Sciatic nerve (tissue), 2 donors: ENCODE measurements at places on chromosomes 2 and 18. TPM values are rescaled to one million over a fixed set of nuclear protein-coding genes. Genes with fewer than 3 reads are reported as not detected.

The KLHL14 gene
- total RNA-seq, result 0.45 TPM

The RHOB gene
- total RNA-seq, result 236 TPM

The SMYD1 gene
- 0.49 TPM for total RNA-seq

The ALLC gene
- total RNA-seq, result 7.6 TPM

The SGPP2 gene
- 0.53 TPM for total RNA-seq

The RESP18 gene
- not detected for total RNA-seq

The FEV gene
- not detected for total RNA-seq

DNA sequence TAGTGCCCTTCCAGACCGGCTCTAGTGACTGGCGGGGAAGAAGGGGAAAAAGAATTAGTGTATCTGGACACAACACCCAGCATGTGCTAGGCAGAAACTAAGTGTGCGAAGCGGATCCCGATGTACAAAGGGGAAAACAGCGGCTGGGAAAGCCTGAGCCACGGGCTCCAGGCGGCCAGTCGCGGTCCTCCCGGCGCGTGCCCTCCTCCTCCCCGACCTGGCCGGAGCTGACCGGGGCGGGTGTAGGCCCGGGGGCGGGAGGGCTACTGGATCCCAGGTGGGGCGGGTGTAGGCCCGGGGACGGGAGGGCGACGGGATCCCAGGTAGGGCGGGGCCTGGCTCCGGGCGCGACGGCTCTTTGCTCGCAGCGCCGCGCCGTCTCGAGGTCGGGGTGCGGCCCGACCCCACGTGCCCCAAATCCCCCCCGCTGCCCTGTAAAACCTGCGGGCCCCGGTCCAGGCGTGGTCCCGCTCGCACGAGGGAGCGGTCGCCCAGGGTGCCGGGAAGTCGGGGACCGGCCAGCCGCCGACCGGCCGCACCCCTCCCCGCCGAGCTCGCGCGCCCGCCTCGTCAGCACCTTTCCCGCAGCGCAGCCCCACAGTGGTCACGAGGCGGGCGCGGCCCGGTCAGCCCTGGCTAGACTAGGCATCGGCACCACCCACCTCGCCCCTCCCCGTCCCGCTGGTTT lies 48.8 kb downstream of the C2orf42 start:
- DNase-seq, result no peak

DNA sequence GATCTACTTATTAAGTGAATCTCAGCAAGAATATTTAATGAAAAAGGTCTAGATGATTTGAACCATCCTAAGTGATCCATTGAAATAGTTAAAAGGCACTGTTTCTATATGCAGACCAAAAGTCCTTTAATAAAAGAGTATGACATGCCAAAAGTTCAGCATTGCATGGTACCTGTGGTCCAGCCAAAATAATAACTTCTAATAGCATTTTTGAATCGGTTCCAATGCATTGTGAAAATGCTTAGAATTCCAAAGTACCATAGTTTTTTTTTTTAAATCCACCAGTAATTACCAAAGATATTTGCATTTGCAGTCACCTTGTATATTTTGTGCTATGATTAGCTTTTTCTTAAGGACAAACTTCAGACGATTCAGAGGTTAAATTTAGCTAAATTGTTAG lies 79.9 kb downstream of the NYAP2 start:
- no peak for DNase-seq

DNA sequence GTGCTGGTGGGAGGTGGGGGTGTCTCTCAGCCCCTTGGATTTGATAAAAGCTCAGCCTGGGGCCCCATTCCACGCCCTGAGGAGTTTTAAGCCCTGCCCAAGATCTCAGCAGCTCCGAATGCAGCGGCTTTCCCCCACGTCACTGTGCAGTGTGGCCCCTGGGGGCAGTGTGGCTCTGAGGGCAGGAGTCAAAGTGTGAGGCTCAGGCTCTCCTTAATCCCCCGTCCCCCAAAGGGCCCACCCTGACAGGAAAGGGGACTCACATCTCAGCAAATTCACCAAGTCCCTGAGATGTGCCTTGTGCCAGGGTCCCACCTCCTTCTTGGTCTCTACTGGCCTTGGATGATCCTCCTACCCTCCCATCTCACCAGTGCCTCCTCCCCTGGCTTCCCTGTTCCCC lies 25.2 kb downstream of the NPPC start:
- no peak for DNase-seq

- DNase-seq, result no peak
These were observed 168.5 kb upstream of the NOSTRIN start for GRCh38 chr2:168633895-168634294.

GRCh38 chr2:72077702-72078169 lies 69.9 kb downstream of the CYP26B1 start:
- no peak for DNase-seq

DNA sequence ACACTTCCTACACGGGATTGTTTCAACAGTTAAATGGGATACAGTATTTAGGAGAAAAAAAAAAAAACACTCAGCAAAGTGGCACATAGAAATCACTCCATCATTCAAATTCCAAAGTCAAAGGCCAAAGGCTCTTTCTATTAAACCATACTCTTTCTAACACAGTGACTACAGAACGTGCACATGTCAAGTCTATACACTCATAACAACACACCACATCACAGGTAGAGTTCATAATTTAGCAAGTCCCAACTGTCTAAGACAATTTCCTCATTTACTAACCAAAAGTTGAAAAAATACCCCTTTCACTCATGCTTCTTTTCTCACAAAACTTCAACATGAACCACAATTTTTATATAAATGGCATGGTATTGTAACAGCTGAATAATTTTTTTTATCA lies 70.8 kb downstream of the MBOAT2 start:
- DNase-seq, result no peak

GRCh38 chr2:129763190-129763846 lies 216.1 kb upstream of the RAB6C start:
- DNase-seq, result no peak

DNA sequence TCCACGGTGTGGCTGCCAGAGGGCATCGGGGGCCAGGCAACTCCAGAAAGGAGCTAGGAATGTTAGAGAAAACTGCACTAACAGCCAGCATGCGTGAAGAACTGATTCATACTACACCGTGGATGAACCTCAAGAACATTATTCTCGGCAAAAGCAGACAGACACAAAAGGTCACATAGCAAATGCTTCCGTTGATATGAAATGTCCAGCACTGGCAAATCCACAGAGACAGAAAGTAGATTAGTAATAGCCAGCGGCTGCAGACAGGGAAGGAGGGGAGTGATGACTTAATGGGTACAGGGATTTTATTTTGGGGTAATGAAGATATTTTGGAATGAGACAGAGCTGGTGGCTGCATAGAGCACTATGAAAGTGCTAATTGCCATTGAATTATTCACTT lies 37.4 kb downstream of the SCTR start:
- no peak for DNase-seq

GRCh38 chr2:127872354-127872753 lies 13.4 kb downstream of the AMMECR1L start:
- DNase-seq, result no peak

GRCh38 chr2:121388371-121388770 lies 103.4 kb upstream of the TFCP2L1 start:
- DNase-seq, result no peak

- DNase-seq, result no peak
These were observed 109.8 kb upstream of the SIX2 start for GRCh38 chr2:45119038-45119437.

DNA sequence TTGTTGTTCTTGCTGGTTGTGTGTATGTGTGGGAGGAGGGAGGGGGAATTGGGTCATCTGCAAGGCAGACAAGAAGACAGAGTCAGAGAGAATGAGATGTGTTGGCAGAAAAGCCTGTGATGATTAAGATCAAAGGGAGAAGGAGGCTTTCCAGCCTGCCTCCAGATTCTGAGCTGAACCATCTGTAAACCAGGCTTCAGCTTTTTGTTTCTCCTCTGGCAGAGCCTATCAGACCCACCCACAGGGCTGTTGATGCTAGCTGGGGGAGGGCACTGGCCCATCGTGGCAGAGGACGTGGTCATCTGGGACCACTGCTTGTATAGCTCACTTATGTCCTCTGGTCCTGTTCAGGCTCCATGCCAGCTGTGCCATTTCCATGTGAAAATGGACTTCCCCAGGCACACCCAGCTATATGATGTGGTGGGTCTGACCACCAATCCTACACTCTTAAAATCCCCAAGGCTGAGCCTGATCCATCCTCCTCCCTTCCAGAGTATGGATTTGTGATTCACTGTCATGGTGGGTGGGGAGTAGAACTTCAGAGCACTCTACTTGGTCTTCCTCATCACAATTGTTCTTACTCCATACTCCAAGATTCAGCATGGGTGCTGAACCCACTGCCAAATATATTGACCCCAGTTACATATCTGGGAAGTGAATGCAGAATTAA lies 27.8 kb upstream of the COL6A3 start:
- DNase-seq, result no peak

DNA sequence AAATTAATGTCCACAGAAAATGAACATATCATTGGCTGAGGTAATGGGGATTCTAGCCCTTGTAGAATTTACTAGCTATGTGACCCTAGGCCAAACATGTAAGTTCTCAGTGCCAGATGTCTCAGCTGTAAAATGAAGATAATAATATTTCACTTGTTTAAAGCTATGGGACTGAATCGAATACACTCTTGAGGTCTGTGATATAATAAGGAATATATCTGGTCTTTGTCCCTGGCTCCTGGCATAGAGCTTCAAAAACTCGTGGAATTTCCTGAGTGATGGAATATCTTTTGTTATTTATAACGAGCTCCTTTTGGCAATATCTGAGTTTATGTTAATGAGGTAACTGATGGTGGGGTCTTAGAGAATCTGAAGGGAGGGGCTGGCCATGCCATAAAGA lies 201.4 kb upstream of the CYP26B1 start:
- DNase-seq, result no peak

- no peak for DNase-seq
These were observed 54.2 kb upstream of the MAPRE3 start for GRCh38 chr2:26916128-26916692.

- no peak for DNase-seq
These were observed 103.0 kb downstream of the CDK15 start for GRCh38 chr2:201909348-201909747.

DNA sequence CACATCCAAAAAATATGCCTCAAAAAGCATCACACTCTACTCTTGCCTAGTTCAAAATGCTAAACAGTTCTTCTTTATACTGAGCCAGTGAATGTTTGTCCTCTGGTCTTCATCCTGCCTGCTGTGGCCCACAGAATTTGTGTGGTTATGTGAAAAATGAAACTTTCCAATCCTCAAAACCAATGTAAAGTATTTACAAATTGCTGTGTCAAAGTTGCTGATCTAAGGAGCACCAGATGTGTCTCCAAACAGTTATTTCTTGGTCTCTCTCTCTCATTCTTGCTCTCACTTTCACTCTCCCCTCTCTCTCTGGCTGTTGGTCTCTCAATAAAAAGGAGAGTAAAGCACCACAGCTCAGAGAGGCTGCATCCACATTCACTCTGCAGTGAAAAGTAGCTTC lies 23.0 kb downstream of the EPHA4 start:
- DNase-seq, result no peak

- DNase-seq, result no peak
These were observed 104.8 kb downstream of the TANC1 start for GRCh38 chr2:159073256-159073655.

GRCh38 chr18:49917742-49918141 lies 104.4 kb upstream of the ACAA2 start:
- DNase-seq, result no peak

DNA sequence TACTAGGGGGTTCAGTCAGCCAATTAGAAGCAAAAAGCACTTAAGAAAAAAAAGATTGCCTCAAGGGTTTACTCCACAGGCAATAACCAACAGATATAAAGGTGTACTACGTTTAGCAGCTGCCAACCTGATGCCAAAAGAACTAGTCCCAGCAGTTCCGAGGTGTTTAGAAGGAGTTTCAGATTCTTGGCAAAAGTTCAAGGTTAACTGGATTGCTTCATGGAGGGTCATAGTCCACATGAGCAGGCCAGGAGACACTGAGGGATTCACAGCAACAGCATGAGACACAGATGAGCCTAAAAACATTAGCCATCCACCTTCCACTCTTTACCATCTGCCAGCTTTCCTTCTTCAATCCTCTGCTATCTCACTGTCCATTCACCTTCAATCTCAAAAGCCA lies 4.9 kb upstream of the DNAH7 start:
- no peak for DNase-seq

- no peak for DNase-seq
These were observed 136.4 kb downstream of the HDAC4 start for GRCh38 chr2:239264492-239264837.

DNA sequence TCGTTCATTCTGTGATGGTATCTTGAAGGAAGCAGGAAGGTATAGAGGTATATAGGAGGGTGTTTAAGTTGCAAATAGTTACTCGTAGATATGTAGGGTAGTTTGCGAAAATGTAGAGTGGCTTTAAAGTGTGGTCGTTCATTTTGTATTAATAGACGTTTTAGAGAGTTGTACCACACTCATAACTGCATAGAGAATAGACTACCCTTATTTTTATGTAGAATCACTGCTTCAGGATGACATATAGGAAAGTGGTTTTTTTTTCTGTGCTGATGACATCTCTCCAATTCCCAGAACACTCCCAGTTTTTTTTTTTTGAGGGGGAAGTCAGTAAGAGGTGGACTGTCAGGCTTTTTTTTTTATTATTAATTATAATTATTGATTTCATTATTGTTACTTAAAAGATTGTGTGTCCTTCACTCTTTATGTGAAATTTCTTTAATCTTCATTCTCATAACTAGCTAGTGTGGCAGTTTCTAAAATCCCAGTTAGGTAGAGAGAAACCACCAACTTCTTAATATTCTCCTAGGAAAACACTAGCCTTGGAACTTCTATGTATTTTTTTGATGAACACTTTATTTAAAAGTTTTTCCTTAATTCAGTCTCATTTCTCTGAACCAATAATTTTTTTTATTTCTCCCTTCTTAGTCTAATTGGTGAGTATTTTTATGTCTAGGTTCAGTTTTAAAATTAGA lies 1.5 kb downstream of the ACTR3 start:
- no peak for DNase-seq

DNA sequence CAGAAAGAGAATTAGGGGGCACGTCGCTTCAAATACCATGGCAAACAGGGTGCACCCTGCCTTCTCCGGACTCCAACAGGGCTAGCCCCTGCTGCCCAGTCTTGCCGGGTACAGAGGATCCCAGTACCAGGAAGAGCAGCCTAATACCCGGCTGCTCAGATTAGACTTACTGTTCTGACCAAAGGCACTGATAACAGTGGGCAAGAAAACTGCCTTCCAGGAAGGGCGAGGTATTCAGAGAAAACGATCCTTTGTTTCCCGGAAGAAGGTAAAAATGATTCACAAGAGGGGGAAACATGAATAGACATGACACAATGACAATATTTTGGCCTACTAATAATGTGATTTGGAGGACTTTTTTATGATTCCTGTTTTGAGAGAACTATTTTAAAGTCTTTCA lies 99.9 kb downstream of the SS18 start:
- no peak for DNase-seq
